ENCODE measurements at places on chromosomes 3 and 15.
A peak's percentile ranks its signal among the peaks of the same experiment; 100 is the strongest.

DNA sequence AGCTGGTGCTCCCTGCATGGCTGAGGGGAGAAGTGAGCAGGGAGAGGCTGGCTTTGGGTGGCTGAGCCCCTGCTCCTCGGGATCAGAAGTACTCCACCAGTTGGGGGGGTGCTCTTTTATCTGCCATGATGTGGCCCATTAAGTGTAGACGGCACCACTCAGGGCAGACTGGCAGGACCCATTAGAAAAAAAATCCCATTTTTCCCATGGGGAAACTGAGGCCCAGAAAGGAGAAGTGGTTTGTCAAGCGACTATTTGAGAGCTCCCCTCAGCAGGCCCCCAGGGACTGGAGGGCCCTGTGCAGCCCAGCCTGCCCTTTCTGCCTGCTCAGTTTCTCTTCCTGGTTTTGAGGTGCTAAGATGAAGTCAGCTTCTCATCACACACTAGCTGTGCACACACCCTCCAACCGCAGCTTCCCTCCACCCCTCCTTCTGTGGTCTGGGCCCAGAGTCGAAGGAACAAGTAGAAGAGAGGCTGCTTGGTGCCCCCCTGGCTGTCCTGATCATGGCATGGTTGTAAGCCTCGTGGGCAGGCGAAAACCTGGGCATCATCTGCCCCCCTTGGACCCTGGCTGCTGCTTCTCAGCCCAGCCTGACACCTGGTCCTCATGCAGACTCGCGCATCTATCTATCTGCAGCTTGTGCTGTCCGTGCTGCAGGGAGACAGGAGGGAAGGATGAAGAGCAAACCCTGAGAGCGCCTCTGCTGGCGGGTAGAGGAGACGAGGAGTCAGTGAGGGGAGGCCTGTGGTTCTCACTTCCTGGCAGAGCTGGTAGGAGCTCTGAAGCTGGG lies 5.6 kb downstream of the CSK start:
- DNase-seq, result peak; percentile 64

- no peak for DNase-seq
Measured at GRCh38 chr3:98027085-98027446, 8.0 kb downstream of the GABRR3 start.

DNA sequence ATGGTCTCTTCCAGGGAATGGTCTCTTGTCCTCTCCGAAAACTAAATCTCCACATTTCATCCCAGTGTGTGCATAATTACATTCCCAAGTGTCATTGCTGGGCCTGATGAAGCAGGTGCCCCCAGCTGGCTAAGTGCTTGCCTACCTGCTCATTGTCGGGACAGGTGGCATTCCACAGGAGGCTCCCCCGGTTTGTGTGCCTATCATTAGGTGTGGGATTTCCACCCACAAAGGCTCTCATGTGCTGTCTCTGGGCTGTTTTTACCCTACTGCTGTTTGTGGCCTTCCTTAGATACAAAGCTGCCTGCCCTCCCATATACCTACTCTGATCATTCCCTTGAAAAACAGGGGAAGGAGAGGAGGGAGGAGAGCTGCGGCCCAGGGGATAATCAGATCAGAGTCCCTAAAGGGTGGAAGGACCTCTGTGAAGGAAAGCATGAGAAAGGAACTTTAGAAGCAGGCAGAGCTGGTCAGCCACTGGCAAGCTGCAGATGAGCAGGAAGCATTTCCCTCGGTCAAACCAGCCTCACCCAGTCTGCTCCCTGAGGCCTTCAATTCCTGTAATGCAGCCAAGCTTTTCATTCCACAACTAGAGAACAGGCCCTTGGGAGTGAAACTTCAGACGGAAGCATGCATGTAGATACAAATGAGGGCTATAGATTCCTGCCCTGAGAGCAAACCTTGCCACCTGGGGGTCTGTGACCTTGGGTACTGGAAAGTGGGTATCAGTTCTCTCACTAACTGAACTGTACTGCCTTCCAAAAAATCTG lies 60.7 kb upstream of the HEG1 start:
- DNase-seq, result peak; percentile 95

- no peak for DNase-seq
Measured at GRCh38 chr15:79129235-79129634, 38.7 kb upstream of the RASGRF1 start.

DNA sequence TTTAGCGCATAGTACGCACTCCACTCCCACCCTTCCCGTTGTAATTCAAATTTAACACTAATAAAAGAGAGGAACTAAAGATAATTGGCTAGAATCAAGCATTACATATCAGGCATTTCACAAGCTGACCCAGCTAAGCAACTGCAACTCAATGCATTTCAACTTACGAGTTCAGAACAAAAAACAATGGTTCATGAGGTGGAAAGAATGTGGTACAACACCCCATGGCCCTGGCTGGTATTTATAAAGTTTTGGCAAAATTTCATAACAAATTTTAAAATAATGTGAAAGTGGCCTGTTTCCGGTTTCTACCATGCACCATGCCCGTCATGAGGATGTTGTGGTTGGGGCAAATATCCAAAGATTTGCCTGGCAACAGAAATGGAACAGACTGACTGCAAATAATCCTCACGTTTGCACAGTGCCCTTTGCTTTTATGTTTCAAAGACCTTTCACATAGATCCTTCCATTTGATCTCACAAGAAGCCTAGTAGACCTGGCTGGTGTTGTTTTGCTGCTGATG lies 455.3 kb upstream of the NR2F2 start:
- DNase-seq, result peak; percentile 83

GRCh38 chr15:63052961-63053698 lies 10.6 kb downstream of the TPM1 start:
- DNase-seq, result peak; percentile 75

All from adipocyte (in vitro differentiated cells).